ENCODE measurements at places on chromosomes 13 and 19.

DNA sequence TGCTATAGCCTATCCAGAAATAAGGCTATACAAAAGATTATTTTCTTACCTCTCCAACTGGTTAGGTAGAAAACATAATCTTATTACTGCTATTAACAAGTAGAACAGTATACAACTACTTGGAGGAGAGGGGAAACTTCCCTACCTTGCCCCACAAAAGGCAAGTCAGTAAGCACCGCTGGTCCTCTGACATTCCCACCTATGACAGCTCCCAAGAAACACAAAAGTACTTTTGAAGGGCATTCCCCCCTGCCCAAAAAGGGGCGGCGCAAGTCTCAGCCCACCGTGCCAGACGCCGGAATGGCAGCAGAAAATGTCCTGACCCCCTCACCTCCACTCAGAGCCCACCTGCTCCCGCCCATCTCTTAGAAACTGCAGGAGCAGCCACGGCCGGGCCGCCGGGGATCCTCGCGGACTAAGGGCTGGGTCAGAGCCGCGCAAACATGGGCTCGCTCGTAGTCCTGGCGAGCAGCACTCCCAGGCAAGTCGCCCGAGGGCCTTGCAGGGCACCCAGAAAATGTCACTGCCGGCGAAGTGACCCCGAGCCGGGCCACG is 437 bp downstream of the SUCLA2 start:
- DNase-seq = no peak

DNA sequence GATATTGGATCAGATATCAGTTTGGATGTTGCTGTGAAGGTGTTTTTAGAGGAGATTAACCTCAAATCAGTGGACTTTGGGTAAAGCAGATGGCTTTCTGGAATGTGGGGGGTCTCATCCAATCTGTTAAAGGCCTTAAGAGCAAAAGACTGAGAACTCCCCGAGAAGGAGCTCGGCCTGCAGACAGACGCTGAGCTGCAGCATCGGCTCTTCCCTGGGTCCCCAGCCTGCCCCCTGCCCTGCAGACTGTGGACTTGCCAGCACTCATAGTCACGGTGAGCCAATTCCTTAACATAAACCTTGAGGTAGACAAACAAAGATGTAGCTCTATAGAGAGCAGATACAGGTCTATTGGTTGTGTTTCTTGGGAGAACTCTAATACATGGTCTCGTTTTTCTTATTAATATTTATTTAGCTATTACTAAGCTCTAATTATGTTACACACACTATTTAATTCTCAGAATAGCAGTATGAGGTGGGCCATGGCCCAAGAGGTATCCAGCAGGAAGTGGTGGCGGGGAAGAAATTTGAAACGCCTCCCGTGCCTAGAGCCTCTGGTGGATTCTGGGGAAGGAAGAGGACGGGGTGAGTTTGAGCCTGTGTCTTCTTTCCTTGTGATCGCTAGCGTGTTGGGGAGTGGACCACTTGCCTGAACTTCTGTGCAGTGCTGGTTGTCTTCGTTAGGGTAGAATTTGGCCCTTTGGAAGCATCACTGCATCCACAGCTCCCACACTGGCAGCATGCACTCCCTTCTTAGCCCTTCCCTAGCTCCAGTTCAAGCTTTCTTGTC is 305.3 kb downstream of the TEX29 start:
- DNase-seq = no peak

- no peak for DNase-seq
These were observed 2.7 kb downstream of the CLEC4G start for GRCh38 chr19:7729211-7729610.

DNA sequence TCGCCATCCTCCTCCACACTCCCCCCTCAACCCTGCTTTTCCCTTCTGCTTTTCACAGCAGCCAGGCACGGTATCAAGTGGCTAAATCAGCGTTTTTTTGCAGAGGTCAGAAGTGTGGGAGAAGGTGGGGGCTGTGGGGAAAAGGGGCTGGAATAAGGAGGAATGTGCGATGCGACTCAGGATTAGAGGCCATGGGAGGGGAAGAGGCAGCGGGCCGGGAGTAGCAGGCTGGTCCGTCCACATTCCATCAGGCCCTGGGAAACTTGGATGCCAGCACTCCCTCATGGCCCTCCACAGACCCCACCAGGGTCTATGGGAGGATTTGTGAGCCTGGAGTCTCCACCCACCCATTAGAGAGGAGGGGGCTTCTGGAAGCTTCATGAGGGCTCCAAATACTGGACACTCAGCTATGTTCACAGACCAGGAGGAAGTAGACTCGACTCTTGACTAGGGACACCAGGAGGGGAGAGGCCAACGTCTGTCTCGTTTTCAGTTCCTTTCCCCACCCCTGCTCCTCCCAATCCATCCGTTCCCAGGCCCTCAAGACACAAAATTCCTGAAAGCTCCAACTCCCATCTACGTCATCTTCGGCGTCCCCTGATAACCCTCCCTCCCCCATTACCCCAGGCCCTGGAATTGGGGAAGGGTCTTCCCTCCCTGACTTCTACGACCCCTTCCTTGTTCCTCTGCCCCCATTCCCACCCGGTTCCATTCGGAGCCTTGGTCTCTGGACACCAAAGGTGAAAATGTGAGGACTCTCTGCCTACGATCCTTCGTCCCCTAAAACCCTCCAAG is 3.3 kb upstream of the KCNC3 start:
- DNase-seq = no peak

GRCh38 chr13:44834404-44834803 is 154.9 kb downstream of the NUFIP1 start:
- no peak for DNase-seq

GRCh38 chr19:47790398-47790814 is 11.9 kb downstream of the SELENOW start:
- DNase-seq = peak; percentile 84

DNA sequence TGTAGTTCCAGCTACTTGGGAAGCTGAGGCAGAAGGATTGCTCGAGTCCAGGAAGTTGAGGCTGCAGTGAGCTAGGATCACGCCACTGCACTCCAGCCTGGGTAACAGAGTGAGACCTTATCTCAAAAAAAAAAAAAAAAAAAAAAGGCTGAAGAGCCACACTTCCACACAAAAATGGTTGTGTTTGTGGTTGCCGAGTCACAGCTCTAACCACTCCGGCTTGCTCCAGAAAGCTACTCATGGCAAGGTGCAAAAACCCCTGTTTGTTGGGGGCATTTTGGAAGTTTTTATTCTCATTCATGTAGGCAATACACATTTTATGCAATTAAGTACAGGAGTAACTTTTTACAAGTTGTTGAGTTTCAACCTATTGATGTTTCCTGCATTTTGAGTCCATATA is 93.5 kb downstream of the INSR start:
- DNase-seq = no peak

GRCh38 chr13:91576590-91576989 is 178.2 kb downstream of the GPC5 start:
- no peak for DNase-seq

Data from activated T-helper 1 cell treated with anti-CD3 and anti-CD28 coated beads, Interleukin-2, amount 50 U/mL, for 16 hours (primary cell).